NCI-H187 treated with DMSO at 0.1 percent for 48 hours (cell line): ENCODE measurements at places on chromosomes 2 and 18.

DNA sequence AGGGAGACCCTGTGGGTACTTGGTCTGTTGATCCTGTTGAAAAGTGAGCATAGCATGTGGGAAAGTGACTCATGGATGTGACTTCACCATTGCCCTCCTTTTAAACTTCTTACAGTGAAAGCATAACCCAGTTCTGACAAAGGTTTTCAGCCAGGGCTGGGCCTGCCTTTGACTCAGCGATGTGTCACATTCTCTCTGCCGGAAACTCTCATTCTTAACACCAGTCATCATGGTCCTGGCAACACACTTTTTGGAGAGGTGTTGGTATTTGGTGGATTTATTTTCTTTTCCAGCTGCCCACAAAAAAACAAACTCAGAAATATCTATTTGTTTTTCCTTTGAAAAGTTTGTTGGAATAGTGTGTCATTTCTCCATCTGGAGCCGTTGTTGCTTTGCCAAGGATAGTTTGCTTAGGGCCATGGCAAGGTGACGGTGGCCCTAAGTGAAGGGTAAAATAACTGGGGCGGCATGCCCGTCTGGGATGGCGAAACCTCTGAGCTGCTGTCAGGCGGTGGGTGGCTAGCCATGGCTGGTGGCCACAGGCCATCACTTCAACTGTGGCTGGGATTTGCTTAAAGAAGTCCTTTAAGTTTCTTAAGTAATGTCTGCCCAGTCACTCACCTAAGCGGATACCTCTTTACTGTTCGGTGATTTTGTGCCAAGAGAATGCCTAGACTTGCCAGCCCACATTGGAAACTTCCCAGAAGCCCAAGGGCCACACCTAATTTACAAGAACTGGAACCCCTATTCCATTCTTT lies 123.3 kb downstream of the LTBP1 start:
- no peak for DNase-seq

DNA sequence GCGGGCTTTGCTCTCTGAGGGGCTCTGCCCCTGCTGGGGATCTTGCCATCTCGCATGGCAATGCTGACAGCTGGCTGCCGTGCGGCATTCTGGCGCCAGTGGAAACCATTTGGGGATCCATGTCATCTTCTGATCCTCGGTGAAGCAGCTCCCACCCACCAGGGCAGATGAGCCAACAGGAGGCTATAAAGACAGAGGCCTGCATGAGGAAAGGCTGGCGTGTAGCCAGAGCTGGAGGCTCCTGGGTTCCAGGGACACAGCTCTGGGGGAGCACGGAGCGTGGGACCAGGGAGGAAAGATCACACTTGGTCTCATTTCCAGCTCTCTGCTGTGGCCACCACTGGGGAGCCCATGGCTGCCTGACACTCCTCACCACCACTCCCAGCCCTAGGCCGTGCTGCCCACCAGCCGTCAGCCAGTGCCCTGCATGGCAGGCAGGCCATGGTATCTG lies 145.8 kb downstream of the ZFP36L2 start:
- no peak for DNase-seq

DNA sequence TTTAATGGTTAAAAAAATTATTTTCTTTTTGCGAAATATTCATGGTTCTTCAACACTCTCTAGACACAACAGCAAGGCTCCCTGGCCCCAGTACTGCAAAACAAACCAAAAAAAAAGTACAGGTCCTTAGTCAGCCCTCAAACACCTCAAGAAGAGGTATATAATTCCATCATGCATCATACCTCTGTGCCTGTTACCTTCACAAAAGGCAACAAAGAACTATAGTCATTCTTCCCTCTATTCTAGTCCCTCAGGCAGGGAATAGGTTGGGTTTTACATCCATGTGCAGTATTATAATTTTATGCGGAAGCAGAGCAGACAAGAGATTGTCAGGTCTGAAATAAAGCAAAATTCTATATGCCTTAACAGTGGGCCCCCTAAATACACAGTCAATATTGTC lies 8.5 kb downstream of the NFE2L2 start:
- no peak for DNase-seq

- no peak for DNase-seq
Observed at GRCh38 chr2:103153580-103154284, 391.9 kb downstream of the TMEM182 start.

- DNase-seq, result no peak
Observed at GRCh38 chr2:7809640-7810039, 872.2 kb upstream of the ID2 start.

DNA sequence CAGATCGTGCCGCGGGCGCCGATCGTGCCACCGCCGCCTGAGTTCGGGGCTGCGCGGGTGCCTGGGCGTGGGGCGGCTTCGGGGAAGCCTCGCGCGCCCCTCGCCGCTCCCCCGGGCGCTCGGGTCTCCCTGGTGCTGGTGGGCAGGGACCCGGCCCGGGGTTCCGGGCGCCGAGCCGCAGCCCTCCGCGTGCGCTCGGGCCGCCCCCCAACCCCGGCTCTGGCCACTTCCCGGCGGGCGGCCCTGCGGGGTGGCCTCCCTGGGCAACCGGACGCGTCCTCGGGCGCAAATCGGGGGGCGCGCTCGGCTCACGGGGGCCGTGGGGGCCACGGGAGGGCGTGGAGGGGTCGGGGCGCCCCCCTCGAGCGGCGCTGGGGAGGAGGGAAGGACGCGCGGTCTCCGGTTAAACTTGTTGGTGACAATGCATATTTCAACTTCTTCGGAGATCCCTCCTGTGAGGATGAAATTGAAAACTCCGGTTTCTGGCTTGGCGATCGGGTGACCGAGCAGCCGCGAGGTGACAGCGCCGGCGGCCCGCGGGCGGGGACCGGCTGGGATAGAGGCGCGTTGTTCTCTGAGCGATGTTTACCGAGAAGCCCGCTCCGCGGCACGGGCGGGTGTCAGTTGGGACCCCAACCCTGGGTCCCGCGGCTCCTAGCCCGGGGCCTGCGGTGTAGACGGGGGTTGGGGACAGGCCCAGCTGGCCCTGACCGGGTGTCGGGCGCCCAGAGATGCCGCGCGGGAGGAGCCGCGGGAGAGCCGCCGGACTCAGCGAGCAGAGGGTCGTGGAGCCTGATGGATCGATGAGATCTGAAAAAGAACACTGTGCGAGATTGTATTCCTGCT lies 676 bp downstream of the SH3BP4 start:
- DNase-seq, result no peak

DNA sequence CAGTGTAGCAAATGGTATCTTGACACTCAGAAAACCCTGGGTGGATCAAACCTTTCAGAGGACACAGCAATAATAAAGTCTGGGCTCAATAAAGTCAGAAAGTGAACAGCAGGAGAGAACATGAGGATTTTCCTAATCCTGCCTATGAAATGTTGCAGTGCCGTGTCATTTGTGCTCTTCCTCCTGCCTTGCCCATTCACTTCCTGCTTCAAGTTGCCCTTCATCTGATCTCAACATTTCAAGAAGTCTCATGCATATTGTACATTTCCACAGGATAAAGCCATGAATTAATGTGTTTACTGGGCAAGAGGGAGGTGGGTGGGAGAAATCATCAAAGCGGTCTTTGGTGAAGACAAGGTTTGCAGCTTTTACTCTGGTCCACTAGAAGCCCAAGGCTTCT lies 51.1 kb upstream of the STPG4 start:
- no peak for DNase-seq

DNA sequence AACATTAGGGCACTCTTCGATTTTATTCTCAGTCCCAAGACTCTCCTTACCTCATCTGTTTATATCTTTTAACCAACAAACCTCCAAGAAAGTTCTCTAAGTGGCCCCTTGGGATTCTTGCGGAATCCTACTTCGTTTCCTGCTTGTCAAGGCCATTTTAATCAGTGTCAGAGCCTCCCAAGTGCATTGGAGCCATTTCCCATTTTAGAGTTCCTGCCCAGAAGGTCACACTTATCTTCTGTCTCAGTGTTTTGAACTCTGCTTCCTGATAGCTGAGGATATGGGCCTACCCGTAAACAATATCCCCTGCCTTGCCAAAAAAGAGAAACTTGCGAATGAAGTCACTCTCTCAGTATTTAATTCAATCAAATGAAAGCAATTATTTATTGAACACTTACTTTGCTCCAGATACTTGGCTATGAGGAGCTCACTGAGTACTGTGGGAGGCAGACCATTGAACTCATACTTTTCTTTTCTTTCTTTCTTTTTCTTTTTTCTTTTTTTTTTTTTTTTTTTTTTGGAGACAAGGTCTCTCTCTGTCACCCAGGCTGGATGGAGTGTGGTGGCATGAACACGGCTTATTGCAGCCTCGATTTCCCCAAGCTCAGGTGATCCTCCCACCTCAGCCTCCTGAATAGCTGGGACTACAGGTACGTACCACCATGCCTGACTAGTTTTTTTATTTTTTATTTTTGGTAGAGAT lies 5.7 kb upstream of the NOSTRIN start:
- no peak for DNase-seq

GRCh38 chr2:151882786-151883445 lies 54.7 kb upstream of the ARL5A start:
- DNase-seq, result no peak

DNA sequence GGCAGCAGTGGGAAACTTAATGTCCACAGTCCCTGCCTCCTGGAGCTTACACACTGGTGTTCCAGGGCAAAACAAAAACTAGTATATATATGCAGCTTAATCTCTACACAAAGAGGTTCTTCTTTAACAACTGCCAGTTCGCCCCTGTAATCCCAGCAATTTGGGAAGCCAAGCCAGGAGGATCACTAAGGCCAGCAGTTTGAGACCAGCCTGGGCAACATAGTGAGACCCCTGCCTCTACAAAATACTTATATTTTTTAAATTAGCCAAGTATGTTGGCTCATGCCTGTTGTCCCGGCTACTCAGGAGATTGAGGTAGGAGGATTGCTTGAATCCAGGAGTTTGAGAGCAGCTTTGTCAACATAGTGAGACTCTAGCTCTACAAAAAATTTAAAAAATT lies 17.2 kb upstream of the NEDD4L start:
- DNase-seq, result no peak

DNA sequence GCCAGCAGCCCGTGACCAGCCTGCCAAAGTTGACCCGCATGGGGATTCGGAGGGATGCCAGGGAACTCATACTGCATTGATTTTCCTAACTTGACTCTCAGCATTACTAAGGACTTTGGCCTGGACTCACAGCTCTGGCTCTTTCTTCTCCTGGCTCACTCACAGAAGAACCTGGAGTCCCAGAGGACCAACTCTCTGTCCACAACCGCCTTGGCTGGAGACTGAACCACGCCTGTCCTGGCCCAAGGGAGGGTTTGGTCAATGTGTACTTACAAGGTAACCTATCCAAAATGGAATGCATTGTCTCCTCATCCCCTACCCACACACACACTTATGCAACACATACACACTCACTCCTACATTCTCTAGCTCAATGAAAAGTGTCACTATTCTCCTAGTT lies 135.6 kb upstream of the KLHL29 start:
- DNase-seq, result no peak

- DNase-seq, result no peak
Observed at GRCh38 chr2:207499114-207499513, 30.6 kb upstream of the CREB1 start.

GRCh38 chr2:69145204-69145603 lies 132.2 kb downstream of the ANTXR1 start:
- no peak for DNase-seq

GRCh38 chr2:125310657-125311364 lies 1285.7 kb downstream of the CNTNAP5 start:
- no peak for DNase-seq

GRCh38 chr2:8334866-8335325 lies 347.0 kb upstream of the ID2 start:
- no peak for DNase-seq

DNA sequence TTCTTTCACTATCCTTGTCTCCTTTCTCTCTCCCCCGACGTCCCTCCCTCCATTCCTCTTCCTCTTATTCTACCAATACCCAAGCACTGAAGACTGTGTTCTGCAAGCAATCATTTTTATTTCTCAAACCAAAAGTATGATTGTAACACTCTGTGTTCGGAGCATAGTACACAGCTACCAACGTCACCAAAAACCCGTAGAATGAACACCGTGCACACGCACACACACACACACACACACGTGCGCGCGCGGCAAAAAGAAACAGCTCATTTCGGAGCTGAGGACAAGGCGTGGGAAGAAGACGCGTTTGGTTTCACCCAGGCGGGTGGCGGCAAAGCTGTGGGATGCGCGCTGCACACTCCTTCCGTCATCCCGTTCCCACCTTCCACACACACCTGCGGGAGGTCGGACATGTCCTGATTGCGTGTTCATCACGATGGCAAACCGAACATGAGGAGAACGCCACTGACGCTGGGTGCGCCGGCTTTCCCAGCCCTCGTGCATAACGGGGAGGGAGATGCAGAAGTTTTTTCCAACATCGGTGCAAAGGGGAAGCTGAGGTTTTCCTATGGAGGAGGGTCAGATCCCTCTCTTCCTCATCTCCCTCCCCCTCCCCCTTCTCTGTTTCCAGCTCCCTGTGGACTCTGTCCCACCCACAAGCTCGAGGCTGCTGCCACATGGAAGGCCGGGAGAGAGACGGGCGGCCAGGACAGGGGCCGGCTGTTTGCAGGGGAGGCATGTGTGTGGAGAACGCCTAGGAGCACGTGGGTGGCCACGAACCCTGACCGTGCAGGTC lies 20.4 kb downstream of the MBP start:
- DNase-seq, result no peak

- no peak for DNase-seq
Observed at GRCh38 chr2:212052412-212053159, 486.0 kb downstream of the ERBB4 start.

DNA sequence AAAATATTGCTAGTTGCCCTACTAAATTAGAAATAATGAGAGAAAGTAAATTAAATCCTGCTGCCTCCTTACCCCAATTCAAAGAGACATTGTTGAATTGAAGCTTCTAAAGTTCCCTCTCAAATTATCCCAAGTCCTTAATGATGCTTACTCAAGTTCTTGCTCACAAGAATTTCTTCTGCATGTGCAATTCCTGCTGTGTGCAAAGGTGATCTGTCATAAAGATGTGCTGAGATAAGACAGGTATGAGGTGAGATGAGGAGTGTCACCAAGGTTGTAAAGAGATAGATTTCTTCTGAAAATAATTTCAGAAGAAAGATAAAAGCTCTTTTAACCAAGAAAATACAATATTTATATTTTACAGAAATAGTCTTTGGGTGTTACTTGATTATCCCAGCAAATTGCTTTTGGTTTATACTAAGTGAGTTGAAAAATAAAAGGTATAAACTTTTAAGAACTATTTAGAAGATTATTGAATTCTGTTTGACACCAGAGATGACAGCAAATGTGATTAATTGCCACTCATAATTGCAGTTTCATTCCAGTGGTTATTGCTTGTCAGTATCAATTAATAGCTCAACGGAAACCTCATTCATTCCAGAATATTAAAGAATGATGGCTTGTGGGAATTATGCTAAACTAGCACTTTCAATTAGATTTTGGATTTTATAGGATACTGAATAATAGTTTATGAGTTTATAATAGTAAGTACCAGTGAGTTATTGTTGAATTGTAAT lies 674.3 kb downstream of the STK39 start:
- no peak for DNase-seq

DNA sequence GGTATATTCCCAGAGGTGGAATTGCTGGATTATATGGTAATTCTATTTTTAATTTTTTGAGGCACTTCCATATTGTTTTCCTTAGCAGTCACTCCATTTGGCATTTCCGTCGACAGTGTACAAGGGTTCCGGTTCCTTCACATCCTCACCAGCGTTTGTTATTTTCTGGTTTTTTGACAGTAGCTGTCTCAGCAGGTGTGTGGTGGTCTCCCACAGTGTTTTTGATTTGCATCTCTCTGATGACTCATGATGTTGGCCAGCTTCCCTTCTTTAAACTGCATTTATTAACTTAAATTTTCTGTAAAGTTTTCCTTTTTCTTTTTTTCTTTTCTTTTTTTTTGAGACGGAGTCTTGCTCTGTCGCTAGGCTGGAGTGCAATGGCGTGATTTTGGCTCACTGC lies 19.7 kb downstream of the SH3BP4 start:
- DNase-seq, result no peak

- DNase-seq, result no peak
Observed at GRCh38 chr2:219344751-219345430, 12.3 kb upstream of the RESP18 start.

- no peak for DNase-seq
Observed at GRCh38 chr2:1898461-1899395, 154.4 kb upstream of the PXDN start.
